Activated T-cell treated with anti-CD3 and anti-CD28 coated beads, Interleukin-2, amount 50 U/mL, for 72 hours (primary cell): ENCODE measurements at places on chromosomes 2 and 18. TPM values are rescaled to one million over a fixed set of nuclear protein-coding genes. Genes with fewer than 3 reads are reported as not detected.

DNA sequence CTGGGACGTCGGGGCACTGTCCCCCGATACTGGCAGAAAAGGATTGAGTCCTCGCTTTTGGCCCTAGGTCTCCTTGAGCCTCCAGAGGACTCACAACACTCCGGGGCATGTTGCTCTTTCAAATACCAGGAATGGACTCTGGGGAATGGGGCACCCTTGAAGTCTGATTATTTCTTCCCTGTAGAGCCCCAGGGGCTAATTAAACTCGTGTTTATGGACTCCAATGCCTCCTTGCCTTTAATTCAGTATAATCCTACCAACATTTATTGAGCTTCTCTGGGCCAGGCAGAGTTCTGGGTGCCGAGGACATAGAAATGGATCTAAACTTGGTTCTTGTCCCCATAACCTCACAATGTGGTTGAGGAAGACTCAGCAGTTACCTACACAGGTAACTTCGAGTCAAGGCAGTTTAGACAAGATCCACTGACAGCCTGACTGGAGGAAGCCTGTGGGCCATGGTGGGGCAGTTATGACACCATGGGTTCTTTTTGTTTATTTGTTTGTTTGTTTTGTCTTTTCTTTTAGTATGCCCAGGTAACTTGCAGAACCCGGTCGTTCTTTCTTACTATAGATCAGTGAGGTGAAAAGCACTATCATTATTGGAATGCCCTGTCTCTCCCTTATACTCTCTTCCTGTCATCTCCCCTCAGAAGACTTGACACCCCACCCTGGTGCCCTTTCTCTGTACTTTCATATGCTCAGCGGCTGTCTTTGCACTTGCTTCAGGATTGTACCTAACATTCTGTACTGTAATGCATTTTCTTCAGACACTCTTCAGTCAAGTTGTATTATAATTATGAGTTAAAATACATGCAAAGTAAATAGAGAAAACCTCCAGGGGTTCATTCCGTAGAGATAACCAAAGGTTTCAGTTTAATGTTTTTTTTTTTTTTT lies 3.2 kb downstream of the CFLAR start:
- no peaks in the 10 kb centered on the region for H3K27me3 ChIP-seq
- H3K4me1 ChIP-seq, result peaks cover 55% of the 10 kb centered on the region
- peak overlapping the region; percentile 99 for H3K27ac ChIP-seq
- DNase-seq, result peak; percentile 31

The BOLL gene
- 0.10 TPM for total RNA-seq

The GALR1 gene
- not detected for total RNA-seq

DNA sequence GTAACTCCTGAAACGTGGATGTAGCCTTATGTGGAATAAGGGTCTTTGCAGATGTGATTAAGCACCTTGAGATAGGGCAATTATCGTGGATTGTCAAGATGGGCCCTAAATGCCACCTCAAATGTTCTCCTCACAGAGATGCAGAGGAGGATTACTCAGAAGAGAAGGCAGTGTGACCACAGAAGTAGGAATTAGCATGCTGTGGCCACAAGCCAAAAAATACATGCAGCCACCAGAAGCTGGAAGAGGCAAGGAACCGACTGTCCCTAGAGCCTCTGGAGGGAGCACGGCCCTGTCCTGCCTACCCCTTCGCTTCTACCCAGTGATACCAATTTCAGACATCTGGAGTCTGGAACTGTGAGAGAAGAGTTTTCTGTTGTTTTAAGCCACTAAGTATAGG lies 47.3 kb upstream of the MGAT5 start:
- DNase-seq, result no peak
- H3K36me3 ChIP-seq, result no peaks in the 10 kb centered on the region
- no peak overlapping the region for H3K27ac ChIP-seq
- H3K4me1 ChIP-seq, result peaks cover 15% of the 10 kb centered on the region
- H3K27me3 ChIP-seq, result no peaks in the 10 kb centered on the region
- H3K4me3 ChIP-seq, result no peak overlapping the region

DNA sequence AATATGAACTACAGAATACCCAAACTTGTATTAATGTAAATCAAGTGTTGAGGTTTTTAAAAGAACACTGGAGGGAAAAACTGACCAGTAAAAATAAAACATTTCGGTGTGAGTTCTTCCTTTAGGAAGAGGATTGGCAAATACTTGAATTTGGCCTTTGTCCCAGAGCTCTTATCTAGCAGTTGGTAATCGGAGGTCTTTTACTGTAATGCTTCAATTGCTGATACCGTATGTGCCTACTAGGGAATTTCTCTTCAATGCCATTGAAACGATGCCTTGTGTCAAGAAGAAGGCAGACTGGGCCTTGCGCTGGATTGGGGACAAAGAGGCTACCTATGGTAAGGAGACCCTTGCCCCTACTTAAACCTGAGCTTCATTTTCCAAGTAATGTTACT lies 4.1 kb downstream of the RRM2 start:
- no peaks in the 10 kb centered on the region for H3K27me3 ChIP-seq
- peak overlapping the region; percentile 25 for H3K4me3 ChIP-seq
- H3K36me3 ChIP-seq, result peaks cover 62% of the 10 kb centered on the region
- no peak overlapping the region for H3K27ac ChIP-seq
- peaks cover 62% of the 10 kb centered on the region for H3K4me1 ChIP-seq
